ENCODE measurements at places on chromosomes 7 and 10.

DNA sequence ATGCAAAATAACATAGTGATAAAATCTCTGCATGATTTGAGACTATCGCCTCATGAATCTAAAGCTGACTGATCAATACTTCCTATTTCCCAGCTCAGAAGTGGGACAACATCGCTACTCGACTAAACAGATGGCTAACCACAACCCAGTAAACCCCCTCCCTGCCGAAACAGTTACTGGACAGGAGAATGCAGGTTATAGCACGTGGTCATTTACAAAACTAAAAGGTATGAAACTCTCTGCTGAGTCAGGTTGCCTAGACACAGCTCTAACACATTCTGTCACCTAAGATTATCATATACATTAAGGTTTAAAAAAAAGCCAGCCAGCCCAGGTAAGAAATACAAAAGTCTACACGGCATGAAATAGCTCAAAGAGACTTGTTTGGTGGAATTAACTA lies 64.0 kb downstream of the CTBP2 start:
- DNase-seq = no peak

GRCh38 chr7:136103545-136104268 lies 126.5 kb upstream of the MTPN start:
- no peak for DNase-seq

GRCh38 chr10:85421421-85421820 lies 945.2 kb downstream of the GRID1 start:
- no peak for DNase-seq

DNA sequence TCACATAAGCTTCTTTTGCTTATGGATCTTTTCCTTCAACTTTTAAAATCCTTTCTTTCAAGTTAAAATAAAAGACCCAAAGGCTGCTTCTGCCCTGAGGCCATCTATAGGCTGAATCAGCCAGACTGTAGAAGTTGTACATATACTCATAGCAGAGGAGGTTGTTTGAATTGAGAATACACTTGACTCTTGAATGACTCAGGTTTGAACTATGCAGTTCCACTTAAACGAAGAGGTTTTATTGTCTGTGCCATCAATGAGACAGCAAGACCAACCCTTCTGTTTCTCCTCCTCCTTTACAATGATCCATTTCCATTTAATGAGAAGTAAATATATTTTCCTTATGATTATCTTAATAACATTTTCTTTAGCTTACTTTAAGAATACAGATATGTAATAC lies 5.8 kb downstream of the ZNF365 start:
- peak; percentile 10 for DNase-seq

- DNase-seq = no peak
Observed at GRCh38 chr7:133517766-133518165, 264.9 kb downstream of the EXOC4 start.
